ENCODE measurements at places on chromosomes 1 and 21. TPM values are rescaled to one million over a fixed set of nuclear protein-coding genes. Genes with fewer than 3 reads are reported as not detected.

DNA sequence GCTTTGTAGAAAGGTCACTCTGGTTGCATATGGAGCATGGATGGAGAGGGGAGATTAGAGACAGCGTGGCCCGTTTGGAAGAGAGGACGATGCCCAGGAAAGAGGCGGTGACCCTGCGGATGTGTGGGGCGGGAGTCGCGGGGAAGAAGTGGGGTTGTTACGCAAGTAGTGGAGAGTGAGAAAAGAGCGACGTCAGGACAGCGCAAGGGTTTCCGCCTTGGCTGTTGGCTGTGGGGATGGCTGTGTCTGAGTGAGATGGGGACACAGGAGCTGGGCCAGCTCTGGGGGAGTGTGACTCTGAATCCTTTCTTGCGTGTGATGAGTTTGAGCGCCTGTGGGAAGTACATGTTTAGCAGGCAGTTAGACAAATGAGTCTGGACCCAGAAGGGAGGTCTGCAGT is 3.8 kb downstream of the B4GALT2 start:
- no peak for DNase-seq

- DNase-seq: no peak
Measured at GRCh38 chr1:19708567-19709110, 44.0 kb downstream of the HTR6 start.

GRCh38 chr1:167797015-167797414 is 75.2 kb downstream of the MPZL1 start:
- peak; percentile 97 for DNase-seq

CCDC27 gene
- not detected for polyA plus RNA-seq

DNA sequence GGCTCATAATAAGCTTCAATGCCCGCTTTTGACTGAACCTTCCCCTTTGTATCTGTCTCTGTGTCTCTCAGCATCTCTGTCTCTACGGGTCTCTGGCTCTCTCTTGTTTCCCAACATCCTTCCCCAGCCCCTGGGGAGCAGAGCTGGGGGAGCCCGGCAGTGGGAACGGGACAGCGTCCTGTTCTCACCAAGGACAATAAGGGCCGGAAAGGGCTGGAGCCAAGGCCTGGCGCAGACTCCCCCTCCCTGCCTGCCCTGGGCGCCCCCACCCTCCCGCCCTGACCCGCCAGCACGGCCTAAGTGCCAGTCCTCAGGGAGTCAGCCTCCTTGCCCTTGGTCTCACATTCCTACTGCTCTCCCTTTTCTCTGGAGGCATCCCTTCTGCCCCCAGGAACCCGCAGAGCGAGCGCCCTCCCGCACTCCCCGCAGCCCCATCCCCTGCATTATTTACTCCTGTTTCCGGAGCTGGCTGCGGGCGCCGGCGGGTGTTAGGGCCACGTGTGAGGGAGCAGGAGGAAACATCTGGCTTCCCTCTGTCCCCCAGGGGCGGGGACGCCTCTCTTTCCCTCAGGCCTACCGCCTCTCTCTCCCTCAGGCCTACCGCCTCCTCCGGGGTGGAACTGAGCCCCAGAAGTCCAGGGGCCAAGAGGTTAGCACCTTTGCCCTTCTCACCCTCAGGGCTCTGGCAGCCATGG is 6.5 kb downstream of the KRTCAP2 start:
- DNase-seq: no peak

DNA sequence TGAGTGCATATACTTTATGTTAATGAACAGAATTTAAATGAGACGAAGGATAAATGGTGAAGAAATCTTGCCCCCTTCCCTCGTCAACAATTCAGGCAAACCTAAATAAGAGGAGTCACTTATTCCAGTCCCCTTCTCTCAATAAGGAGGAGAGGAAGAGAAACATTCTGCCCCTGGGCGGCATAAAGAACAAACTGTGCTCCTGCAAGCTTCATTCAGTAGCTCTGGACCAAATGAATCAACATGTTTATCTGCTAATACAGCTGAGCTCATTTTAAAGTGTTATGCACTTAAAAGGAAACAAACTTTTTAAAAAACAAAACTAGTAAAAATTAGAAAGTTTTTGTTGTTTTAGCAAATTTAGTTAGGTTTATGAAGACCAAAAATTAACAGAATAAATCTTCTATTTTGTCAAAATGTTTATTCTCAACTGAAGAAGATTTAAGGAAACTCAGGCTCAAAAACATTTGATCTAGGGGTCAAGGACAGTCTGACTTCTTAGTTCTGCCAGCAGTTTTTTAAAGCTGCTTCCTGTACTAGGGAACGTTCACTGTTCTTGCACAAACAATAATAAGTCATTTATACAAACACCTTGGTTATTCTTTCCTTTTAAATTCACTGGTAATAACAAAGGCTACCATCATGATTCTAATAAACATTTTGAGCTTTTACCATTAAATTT is 58.3 kb downstream of the AKT3 start:
- DNase-seq: no peak

VTCN1 gene
- 0.18 TPM for polyA plus RNA-seq

GRCh38 chr1:236516929-236517704 is 6.7 kb upstream of the LGALS8 start:
- peak; percentile 76 for DNase-seq

DNA sequence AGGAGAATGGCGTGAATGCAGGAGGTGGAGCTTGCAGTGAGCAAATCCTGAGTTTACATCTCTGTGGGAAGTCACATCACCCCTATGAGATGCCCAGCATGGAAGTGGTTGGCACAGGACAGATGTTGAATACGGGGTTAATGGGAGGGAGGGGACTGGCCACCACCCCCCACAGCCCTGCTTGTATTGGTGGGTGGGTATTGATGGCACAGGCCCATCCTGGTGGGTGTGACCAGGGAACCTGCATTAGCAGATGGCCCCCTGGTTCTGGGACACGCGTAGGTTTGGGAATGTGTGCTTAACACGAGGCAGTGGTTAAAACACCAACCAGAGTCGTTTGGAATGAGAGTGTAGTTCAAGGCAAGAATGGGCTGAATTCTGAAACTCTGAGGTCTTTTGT is 117.9 kb downstream of the PRDM2 start:
- DNase-seq: no peak

DNA sequence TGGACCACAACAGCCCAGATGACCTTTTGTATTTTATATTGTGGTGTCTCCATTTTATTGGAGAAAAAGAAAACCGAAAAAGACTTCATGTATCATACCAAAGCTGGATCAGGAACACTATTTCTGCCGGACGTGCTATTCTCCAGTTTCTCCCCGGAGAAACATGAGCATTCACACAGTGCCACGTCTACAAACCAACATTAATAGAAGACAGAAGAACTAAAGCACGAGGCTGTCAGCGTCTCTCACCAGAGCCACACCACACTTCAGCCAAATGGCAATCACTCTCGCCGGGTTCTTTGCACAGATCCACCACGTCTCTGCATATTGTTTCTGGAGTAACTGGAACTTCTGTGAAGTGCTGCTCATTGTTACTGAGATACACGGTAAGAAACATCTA is 24.8 kb downstream of the TP53BP2 start:
- DNase-seq: no peak

GRCh38 chr1:73176902-73177301 is 894.6 kb upstream of the NEGR1 start:
- no peak for DNase-seq
